Activated naive CD4-positive, alpha-beta T cell (primary cell): ENCODE measurements at places on chromosomes 16 and 17.

DNA sequence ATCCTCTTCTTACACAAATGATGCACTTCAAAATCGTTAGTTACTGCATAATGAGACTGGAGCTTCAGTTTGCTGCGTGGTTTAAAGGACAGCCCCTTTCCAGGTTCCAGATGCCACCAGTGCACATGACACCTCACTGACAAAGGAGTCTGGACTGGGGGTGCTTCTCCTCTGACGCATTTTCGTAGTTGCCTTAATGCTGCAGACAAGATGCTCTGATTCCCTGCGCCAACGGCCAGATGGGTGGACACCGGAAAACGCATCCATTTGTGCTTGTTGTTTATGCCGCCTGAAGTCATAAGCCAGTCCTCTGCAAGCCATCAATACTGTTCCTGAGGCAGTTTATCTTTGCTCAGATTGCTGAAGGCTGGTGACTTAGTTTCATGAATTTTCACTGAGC is 16.0 kb downstream of the FBXO31 start:
- no peak for DNase-seq

- no peak for DNase-seq
Measured at GRCh38 chr17:70552982-70553334, 383.6 kb downstream of the KCNJ2 start.

DNA sequence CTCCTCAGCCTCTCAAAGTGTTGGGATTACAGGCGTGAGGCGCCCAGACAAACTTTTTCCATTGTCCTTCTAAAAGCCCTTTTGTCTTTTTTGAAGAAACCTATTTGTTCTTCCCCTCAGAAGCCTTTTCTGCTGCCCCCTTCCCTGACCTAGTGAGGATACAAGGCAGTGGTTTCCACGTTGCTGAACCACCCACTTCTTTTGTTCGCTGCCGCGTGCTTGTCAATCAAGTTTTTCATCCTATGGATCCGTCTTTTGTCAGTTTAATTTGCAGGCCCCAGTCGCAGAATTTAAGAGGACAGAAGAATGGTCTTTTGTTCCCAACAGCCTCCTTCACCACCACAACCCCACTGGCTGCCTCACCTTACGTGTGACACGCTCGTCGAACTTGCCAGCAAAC is 20.2 kb upstream of the GNG13 start:
- DNase-seq, result no peak

- DNase-seq, result no peak
Measured at GRCh38 chr17:60335289-60335688, 56.6 kb downstream of the USP32 start.

GRCh38 chr16:73976644-73977043 is 320.0 kb upstream of the PSMD7 start:
- no peak for DNase-seq

DNA sequence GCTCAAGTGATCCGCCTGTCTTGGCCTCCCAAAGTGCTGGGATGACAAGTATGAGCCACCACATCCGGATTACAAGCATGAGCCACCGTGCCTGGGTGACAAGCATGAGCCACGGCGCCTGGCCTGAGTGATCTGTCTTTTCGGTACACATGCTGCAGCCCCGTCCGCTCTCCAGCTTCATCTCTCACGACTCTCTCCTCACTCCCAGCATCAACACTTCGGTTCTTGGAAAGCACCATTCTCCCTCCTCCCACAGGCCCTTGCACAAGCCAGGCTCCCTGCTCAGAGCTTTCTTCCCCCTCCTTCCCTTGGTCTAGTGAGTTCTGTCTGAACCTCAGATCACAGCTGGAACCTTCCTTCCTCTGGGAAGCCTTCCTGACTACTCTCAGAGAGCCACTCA is 6.5 kb upstream of the NCBP3 start:
- DNase-seq, result no peak

DNA sequence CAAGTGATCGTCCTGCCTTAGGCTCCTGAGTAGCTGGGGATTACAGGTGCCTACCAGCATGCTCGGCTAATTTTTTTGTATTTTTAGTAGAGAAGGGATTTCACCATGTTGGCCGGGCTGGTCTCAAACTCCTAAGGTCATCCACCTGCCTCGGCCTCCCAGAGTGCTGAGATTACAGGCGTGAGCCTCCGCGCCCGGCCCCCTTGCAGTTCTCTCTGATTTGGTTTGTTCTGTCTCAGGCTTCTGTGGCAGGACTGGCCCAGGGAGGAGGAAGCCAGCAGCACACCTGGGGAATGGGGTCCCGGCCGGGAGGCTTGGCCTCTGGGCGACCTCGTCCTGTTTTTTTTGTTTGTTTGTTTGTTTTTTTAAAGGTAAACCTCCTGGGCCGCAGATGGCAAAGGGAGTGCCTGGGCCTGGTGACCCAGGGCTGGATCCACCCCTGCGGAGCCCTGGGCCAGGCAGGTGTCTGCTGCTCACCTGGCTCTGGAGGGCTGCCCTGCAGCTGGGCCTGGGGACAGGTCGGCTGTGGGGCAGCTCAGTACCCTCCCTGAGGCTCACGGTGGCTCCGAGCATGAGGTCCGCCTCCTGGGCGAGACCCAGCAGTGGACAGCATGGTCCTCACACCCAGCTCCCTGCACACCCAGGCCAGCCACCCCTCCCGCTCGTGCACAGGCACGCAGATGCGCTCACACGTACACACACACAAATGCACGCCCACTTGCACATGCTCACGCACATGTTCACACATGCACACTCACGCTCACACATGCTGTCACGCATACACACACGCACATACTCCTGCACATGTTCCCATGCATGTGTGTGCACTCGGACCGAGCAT is 3.3 kb upstream of the NUDT16L1 start:
- DNase-seq, result no peak

DNA sequence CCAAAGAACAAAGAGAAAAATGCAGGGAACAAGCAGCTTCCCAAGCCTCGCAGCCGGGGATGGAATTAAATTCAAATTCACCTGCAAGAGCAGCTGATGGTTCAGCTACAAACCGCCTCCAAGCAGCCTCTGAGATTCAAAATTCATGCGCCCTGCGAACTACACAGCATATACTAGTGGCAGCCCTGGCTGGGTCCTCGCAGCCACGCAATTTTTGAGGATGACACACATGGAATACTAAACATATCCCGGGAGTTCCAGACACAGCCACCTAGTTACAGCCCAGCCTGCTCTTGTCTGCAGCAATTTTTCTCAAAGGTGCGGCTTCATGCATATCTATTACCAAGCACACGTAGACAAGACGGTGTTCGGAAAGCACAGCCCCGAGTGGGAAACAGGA is 35.9 kb upstream of the KIFC3 start:
- no peak for DNase-seq

GRCh38 chr16:67394155-67395104 is 1.1 kb upstream of the TPPP3 start:
- DNase-seq, result no peak

- no peak for DNase-seq
Measured at GRCh38 chr16:69820926-69821541, 58.9 kb downstream of the WWP2 start.

- no peak for DNase-seq
Measured at GRCh38 chr17:3535253-3535995, 22.2 kb downstream of the TRPV3 start.

GRCh38 chr16:28121527-28121926 is 58.0 kb upstream of the GSG1L start:
- no peak for DNase-seq

GRCh38 chr17:48144976-48145798 is 37.6 kb downstream of the SNX11 start:
- DNase-seq, result no peak

DNA sequence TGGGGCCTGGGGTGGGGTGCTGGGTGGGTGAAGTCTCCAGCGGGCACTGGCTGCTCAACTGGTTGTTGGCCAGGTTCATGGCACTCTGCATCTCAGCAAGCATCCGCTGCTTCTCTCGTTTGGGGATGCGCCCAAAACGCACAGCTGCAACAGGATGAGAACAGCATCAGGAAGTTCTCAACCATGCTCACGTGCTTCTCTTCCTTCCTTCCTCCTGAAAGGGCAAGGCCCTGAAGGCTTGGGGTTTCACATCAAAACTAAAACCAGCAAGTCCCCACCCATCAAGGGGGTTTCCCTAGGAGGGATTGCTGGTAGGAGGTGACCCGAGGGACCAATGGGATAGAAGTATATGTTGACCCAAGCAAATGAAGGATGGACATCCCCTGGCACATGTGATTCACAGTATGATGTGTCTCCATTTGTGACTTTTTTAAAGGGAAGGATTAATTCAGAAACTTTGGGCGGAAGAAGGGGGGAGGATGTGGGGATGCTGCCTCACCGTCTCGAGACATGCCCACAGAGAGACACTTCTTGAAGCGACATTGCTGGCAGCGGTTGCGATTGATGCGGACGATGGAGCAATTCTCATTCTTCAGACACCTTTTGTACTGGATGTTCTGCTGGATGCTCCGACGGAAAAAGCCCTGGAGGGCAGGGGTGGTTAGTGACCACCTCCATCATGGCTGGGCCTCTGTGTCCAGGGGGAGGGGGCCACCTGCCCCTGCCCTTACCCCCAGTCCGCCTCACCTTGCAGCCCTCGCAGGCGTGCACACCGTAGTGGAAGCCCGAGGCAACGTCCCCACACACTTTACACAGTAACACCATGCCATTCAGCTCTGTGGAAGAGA is 4.2 kb downstream of the NR1D1 start:
- no peak for DNase-seq

DNA sequence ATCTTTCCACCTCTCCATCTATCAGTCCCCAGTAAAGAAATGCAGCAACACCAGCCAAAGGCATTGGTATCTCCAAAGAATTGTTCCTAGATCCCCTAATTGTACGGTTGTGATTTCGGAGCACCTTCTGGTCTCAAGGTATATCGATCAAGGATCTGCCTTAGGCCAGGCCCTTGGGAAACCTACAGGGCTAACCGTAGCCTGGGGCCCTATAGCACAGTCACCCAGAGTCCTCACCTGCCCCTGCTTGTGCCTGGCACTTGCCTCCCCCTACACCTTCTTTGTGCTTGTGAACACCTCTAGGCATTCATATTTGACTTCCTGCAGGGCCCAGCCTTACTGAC is 16.8 kb upstream of the AURKB start:
- no peak for DNase-seq

DNA sequence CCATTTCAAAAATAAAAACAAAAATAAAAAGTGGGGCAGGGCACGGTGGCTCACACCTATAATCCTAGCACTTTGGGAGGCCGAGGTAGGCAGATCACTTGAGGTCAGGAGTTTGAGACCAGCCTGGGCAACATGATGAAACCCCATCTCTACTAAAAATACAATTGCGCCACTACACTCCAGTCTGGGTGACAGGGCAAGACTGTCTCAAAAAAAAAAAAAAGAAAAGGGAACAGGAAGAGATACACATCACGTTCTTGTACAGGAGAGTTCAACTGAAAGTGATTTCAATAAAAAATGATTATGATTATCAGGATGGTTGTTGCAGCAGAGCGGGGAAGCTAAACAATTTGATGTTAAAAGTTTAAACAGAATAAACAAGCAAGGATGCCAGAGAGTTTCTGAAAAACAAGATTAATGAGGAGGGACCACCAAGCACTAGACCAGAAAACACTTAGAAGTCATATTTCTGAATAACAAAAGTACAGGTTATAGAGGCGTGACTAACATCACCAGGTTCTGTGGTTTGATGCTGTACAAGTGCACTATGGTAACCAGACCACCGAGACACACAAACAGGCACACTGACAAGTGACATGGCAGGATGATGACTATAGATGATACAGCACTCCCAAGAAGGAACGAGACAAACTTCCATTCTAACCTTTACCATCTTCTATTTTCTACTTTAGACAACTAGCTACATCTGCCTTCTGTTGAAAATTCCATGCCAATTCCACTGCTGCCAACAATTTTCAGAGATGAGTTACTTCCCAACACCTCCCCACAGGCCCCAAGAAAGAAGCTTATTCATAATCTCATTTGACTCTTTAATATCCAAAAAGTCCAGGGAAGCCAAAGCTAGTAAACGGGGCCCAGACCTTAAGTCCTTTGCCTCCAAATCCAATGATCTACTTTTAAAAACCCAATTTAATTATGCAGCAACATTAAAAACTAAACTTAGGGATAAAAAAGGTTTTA is 11.8 kb downstream of the DNAJA2 start:
- no peak for DNase-seq

- DNase-seq, result no peak
Measured at GRCh38 chr16:84575914-84576313, 42.0 kb downstream of the COTL1 start.

- no peak for DNase-seq
Measured at GRCh38 chr17:50480854-50481490, 2.3 kb downstream of the RSAD1 start.

- DNase-seq, result peak; percentile 38
Measured at GRCh38 chr17:51120357-51120738, 320 bp downstream of the SPAG9 start.

- no peak for DNase-seq
Measured at GRCh38 chr17:66310528-66311148, 8.2 kb downstream of the PRKCA start.

DNA sequence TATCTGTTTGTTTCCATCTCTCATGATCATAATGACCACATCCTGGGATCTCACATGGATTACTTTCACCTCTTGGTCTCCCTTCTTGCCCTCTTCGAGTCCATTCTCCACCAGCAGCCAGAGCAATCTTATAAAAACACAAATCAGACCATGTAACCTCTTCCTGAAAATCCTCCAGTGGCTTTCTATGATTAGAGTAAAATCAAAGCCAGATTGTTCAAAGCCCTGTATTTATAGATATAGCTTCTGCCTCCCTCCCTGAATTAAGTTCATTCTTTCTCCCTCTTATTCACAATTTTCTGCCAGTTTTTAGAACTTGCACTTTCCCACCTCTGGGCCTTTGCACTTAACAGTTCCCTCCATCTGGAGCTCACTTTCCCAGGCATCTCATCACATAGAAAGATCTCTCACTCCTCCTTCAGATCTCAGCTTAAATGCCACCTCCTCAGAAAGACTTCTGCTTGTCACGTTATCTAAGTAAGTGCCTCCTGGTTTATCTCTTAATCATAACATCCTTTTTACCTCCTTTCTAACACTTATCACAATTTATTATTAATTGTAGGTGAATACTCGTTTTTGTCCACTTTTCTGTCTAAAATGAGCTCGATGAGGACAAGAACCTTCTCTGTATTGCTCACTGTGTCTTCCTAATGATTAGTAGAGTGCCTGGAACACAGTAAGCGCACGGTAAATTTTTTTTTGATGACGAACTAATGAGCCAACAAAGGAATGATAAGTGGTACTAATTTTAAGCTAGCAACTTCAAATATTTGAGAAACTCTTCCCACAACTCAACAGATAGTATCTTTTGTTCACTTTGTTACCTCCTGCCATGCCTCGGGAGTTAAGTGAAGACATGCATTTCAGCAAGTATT is 80.5 kb downstream of the CYB561 start:
- no peak for DNase-seq
